ENCODE measurements at places on chromosomes 12 and 14. TPM values are rescaled to one million over a fixed set of nuclear protein-coding genes. Genes with fewer than 3 reads are reported as not detected.

DNA sequence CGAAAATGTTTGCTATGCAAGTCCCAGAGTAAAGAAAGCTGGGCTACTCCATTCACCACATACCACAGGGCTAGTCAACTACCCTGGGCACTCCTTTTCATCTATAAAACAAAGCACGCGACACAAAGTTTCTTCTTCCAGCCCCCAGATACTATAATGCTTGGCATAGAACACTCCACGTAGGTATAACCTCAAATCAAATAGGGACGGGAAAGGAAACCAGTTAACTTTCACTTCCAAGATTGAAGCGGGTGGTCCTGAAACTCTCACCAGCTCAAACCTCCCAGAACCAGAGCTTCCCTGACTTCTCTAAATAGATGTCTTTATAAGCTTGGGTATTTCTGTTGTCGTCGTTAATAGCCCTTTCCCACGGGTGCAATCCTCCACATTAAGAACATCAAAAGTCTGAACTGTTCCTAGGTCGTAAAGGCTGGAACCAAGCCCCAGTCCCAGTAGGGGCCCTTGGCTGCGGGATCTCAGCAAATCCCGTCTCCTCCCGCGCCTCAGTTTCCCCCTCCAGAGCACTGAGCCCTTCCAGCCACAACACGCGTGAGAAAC lies 647 bp downstream of the LGMN start:
- DNase-seq: no peak

GRCh38 chr12:87092421-87092820 lies 836.2 kb upstream of the MGAT4C start:
- DNase-seq: no peak

DNA sequence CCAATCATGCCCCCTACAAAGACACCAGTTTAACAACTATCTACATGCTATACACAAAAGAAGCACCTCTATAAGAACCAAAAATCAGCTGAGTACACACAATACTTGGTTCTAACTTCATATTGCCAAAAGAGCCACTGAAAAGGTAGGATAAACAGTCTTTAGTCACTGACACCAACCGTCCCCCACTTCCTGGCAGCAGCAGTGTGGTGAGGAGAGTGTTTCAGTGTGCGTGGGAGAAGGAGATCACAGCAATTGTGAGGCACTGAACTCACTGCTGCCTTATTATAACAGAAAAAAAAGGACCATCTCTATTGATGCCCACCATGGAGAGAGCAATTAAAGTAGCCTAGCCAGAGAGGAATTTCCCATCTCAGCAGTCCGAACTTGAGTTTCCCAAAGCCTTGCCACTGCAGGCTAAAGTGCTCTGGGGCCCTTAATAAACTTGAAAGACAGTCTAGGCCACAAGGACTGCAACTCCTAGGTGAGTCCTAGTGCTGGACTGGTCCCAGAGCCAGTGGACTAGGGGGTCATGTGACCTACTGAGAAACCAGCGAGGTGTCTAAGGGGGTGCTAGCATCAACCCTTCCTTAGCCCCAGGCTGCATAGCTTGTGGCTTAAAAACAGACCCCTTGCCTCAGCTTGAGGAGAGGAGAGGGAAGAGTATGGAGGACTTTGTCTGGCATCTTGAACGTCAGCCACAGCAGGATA lies 37.1 kb upstream of the LMNTD1 start:
- DNase-seq: no peak

- no peak for DNase-seq
These were observed 38.4 kb downstream of the GALNT16 start for GRCh38 chr14:69298131-69299071.

DNA sequence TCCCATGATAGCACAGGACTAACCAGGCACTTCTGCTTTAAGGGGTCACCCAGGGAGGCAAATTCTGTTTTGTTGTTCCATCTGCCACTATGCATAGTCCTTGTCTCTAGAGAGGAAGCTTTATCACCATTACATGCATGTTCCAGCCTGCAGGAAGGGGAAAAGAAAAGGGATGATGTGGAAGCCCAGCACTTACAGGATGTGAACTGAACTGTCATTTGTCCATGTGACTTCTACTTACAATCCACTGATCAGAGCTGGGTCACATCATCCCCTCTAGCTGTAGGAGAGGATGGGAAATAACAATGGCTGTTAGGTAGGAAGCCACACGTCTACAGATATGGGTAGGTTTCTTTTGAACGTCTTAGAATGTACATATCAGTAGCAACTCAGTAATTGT lies 203.1 kb downstream of the PTPRO start:
- DNase-seq: no peak

- no peak for DNase-seq
These were observed 21.9 kb upstream of the ADIPOR2 start for GRCh38 chr12:1668833-1669543.

GRCh38 chr12:1469070-1469469 lies 125.3 kb downstream of the FBXL14 start:
- no peak for DNase-seq

- DNase-seq: no peak
These were observed 34.1 kb downstream of the RCOR1 start for GRCh38 chr14:102626530-102626929.

GRCh38 chr12:109836916-109837315 lies 3.7 kb upstream of the TRPV4 start:
- no peak for DNase-seq

TAS2R42 gene
- total RNA-seq: not detected

MYG1 gene
- total RNA-seq: 50.1 TPM

HOXC11 gene
- total RNA-seq: 0.47 TPM

PTPRR gene
- total RNA-seq: 0.52 TPM

BCAT1 gene
- 121 TPM for total RNA-seq

FRMD6 gene
- total RNA-seq: 51.8 TPM

PTPN11 gene
- total RNA-seq: 81.1 TPM

BDKRB1 gene
- total RNA-seq: 12.5 TPM

LRRK2 gene
- 1.7 TPM for total RNA-seq

CCDC197 gene
- total RNA-seq: not detected

CFAP251 gene
- 6.9 TPM for total RNA-seq

NPAS3 gene
- total RNA-seq: 6.9 TPM

KIF26A gene
- 20.0 TPM for total RNA-seq

CCDC88C gene
- total RNA-seq: 23.7 TPM
